ENCODE measurements at places on chromosomes 1 and 21. TPM values are rescaled to one million over a fixed set of nuclear protein-coding genes. Genes with fewer than 3 reads are reported as not detected.

DNA sequence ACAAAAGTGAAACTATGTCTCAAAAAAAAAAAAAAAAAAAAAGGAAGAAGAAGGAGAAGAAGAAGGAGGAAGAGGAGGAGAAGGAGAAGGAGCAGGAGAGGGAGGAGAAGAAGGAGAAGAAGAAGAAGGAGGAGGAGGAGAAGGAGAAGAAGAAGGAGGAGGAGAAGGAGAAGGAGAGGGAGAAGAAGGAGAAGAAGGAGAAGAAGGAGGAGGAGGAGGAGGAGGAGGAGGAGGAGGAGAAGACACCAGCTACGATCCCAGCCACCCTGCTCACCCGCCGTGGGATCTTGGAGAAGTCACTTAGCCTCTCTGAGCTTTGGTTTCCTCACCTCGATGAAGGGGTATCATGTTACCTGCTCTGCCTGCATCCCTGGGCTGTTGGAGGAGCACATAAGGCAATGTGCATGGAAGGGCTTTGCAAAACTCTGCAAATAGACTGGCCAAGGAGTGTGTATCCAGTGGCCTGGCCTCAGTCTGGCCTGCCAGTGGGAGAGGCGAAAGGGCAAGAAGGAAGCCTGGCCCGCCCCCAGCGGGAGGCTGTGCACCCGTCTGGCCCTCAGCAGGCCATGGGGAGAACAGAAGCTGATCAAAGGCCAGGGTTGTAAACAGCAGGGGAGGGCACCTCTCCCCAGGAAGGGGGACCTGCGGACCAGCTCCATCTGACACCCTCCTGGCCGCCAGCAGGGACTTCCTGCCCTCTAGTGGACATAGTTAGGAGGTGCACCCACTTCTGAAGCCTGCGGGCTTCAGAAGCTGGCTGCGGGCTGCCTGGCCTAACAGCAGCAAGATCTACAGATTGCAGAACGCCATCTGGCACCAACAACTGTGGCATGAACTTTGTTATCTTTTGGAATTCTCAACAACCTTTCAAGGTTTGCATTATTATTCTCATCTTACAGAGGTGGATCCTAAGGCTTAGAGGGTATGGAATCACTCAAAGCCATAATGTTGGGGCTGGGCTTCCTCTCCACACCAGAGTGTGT lies 19.2 kb upstream of the CDK18 start:
- no peak overlapping the region for H3K4me3 ChIP-seq
- H3K36me3 ChIP-seq, result no peaks in the 10 kb centered on the region
- H3K27ac ChIP-seq, result no peak overlapping the region
- H3K27me3 ChIP-seq, result peaks cover 54% of the 10 kb centered on the region

GRCh38 chr1:87346130-87346814 lies 17.6 kb downstream of the LMO4 start:
- H3K27me3 ChIP-seq, result no peaks in the 10 kb centered on the region
- H3K4me1 ChIP-seq, result no peaks in the 10 kb centered on the region
- no peak for DNase-seq
- no peak overlapping the region for H3K27ac ChIP-seq
- no peak overlapping the region for H3K4me3 ChIP-seq

DNA sequence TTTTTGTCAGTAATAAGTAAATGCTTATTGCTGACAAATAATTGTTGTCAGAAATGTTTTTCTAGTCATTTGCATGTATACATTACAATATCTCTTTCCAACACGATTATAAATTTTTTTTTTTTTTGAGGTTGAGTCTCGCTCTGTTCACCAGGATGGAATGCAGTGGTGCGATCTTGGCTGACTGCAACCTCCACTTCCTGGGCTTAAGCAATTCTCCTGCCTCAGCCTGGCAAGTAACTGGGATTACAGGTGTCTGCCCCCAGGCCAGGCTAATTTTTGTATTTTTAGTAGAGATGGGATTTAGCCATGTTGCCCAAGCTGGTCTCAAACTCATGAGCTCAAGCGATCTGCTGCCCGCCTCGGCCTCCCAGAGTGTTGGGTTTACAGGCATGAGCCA lies 72.0 kb upstream of the ATF3 start:
- H3K4me1 ChIP-seq, result no peaks in the 10 kb centered on the region
- H3K4me3 ChIP-seq, result no peak overlapping the region
- no peak for DNase-seq

GRCh38 chr1:207882692-207883091 lies 28.2 kb downstream of the CD34 start:
- H3K36me3 ChIP-seq, result no peaks in the 10 kb centered on the region
- no peak for DNase-seq
- peaks cover 23% of the 10 kb centered on the region for H3K4me1 ChIP-seq
- H3K4me3 ChIP-seq, result no peak overlapping the region
- H3K27ac ChIP-seq, result no peak overlapping the region

- peak; percentile 57 for DNase-seq
- H3K4me1 ChIP-seq, result no peaks in the 10 kb centered on the region
- no peaks in the 10 kb centered on the region for H3K36me3 ChIP-seq
These were observed 21.9 kb downstream of the RD3 start for GRCh38 chr1:211469938-211470529.

- H3K4me1 ChIP-seq, result peaks cover 53% of the 10 kb centered on the region
- H3K36me3 ChIP-seq, result no peaks in the 10 kb centered on the region
- peak overlapping the region; percentile 56 for H3K27ac ChIP-seq
These were observed 3.5 kb upstream of the PHC2 start for GRCh38 chr1:33434363-33434750.

GRCh38 chr1:223177681-223178080 lies 34.6 kb upstream of the TLR5 start:
- peaks cover 13% of the 10 kb centered on the region for H3K27me3 ChIP-seq
- H3K36me3 ChIP-seq, result no peaks in the 10 kb centered on the region
- H3K4me3 ChIP-seq, result no peak overlapping the region
- H3K27ac ChIP-seq, result no peak overlapping the region
- H3K4me1 ChIP-seq, result 0 out of 2 replicates have a peak, but pooled peaks cover 4% of the 10 kb centered on the region

- H3K27me3 ChIP-seq, result no peaks in the 10 kb centered on the region
- peak; percentile 39 for DNase-seq
- H3K4me1 ChIP-seq, result peaks cover 45% of the 10 kb centered on the region
- H3K4me3 ChIP-seq, result peak overlapping the region; percentile 36
- peak overlapping the region; percentile 77 for H3K27ac ChIP-seq
- H3K36me3 ChIP-seq, result no peaks in the 10 kb centered on the region
These were observed 7.1 kb upstream of the PTTG1IP start for GRCh38 chr21:44880405-44881197.

GRCh38 chr1:175562452-175562851 lies 180.9 kb downstream of the TNR start:
- H3K36me3 ChIP-seq, result no peaks in the 10 kb centered on the region
- no peaks in the 10 kb centered on the region for H3K4me1 ChIP-seq
- no peak overlapping the region for H3K27ac ChIP-seq
- DNase-seq, result no peak
- no peaks in the 10 kb centered on the region for H3K27me3 ChIP-seq

DNA sequence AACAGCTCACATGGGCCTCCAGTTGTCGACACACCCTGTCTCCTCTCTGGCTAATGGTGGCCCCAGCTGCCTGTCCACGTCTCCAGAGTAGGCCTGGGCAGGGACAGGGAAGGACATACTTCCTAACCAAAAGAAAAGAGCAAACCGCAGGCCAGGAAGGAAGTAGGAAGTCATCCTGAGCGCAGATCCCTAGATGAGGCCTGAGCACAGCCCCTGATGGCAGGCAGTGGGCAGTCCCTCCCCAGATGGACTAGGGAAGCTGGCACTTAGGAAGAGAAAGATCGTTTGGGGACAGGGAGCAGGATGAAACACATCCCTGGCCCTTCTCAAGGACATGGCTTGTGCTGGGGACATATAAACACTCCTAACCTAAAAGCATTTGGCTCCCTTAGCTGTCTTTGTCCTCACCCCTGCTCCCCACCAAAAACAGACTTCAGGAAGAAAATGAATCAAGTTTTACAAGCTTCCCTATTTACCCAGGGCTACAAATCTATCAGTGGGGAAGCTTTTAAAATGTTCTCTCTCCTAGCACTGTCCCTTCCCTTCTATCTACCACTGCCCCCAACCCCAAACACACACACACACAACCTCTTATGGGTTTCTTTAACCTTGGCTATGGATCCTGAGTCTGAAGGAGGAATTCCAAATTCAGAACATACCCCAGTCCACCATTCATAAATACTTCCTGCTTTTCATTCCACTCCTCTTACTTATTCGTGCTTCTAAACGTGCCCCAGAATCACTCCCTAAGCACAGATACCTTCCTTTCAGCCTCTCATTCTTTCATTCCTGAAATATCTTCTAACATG lies 21.1 kb downstream of the SSBP3 start:
- H3K4me3 ChIP-seq, result peak overlapping the region; percentile 48
- H3K27me3 ChIP-seq, result no peaks in the 10 kb centered on the region
- peaks cover 43% of the 10 kb centered on the region for H3K4me1 ChIP-seq
- H3K27ac ChIP-seq, result peak overlapping the region; percentile 95
- peak; percentile 46 for DNase-seq

DNA sequence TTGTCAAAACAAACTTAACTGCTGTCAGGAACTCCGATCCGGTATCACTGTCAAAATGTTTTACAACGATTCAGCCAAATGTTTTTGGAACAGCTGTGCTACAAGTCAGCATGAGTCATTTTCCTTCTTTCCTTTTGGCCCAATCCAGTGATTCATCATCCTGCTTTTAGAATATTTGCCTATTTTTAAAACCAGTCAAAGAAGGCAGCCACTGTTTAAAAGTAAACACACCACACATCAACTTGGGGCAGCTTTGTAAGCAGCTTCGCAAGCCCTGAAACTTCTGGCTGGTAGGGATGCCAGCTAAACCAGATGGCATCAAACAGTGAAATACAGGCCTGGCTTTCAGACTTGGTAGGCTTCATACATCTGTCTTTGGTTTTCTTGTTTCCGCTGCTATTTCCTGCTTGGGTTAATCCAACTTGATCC lies 14.9 kb downstream of the MAP3K7CL start:
- peaks cover 66% of the 10 kb centered on the region for H3K4me1 ChIP-seq
- H3K4me3 ChIP-seq, result peak overlapping the region; percentile 60
- peak; percentile 90 for DNase-seq
- no peaks in the 10 kb centered on the region for H3K27me3 ChIP-seq

Gene TMCO4
- total RNA-seq, result 17.4 TPM

Gene CASQ1
- 0.14 TPM for total RNA-seq

Gene H6PD
- 18.0 TPM for total RNA-seq
